ENCODE measurements at places on chromosomes 16 and 17. TPM values are rescaled to one million over a fixed set of nuclear protein-coding genes. Genes with fewer than 3 reads are reported as not detected.

The TNS4 gene
- not detected for total RNA-seq

The ZSCAN10 gene
- not detected for total RNA-seq

The HOXB1 gene
- not detected for total RNA-seq

GRCh38 chr16:71781741-71782140 lies 26.9 kb downstream of the AP1G1 start:
- no peak for DNase-seq

GRCh38 chr17:16980813-16981731 lies 9.2 kb upstream of the TNFRSF13B start:
- DNase-seq: no peak

DNA sequence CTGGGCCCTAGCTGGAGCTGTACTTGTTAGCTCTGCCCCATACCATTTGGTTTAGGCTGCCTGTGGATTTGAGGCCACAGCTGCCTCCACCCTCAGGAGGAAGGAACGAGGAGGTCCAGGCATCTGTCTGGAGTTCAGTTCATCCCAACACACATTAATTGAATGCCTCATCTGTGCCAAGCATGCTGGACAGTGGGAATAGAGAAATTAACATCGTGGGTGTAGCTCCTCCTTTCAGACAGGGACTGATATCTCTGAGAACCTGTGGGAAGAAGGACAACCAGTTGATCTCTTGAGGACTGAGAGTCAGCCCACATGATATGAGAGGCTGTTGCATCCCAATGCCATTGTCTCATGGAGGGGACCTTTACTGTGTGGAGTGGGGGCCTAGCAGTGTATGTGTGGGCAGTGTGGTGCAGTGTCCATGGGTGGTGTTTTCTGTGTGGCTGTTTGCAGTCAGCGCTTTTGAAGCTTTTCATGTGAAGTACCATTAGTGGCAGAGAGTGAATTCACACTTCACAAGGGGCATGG lies 29.4 kb upstream of the DDX52 start:
- DNase-seq: no peak

- no peak for DNase-seq
Observed at GRCh38 chr17:39376434-39376833, 25.0 kb downstream of the FBXL20 start.

- DNase-seq: no peak
Observed at GRCh38 chr17:70251706-70252105, 82.4 kb downstream of the KCNJ2 start.

DNA sequence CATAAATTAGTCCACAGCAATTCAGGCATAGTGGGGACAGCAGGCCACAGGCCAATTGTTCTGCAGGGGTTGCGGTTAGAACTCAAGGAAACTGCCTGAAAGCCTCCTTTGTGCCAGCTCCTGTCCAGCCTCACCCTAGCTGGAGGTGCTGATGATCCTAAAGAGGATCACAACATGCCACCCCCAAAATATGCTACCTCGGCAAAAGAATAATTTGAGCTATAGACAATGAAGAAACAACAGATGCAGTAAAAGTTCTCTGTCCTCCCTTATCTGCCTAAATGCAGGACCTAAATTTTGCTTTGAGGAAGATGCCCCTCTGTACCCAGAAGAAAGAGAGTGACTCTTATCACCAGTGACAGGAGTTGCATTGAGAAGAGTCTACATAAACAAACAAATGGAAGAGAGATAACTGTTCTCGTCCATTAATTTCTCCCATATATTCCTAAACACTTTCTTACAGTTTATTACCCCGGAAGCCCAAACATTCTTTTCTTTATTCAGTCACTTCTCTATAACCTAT lies 14.7 kb downstream of the ALOX15 start:
- no peak for DNase-seq

GRCh38 chr17:28812748-28813377 lies 29.7 kb downstream of the FAM222B start:
- peak; percentile 46 for DNase-seq

- no peak for DNase-seq
Observed at GRCh38 chr16:8370374-8371270, 219.7 kb downstream of the TMEM114 start.

DNA sequence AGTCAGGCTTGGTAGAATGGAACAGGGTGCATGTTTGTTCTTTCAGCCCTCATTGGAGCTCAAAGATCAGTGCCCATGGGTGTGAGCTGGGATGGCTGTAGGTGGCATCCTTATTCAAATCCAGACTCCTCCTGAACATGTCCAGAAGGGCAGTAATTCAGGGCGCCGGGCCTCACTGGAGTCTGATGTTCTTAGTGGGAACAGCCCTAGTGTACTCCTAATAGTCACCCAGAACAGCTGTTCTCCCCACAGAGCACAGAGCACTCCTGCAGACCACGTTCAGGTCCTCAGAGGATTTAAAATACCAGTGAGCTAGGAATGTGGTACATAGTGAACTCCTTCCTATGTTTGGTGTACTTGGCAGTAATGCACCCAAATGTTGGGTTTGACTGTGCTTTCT lies 96.2 kb downstream of the BANP start:
- DNase-seq: no peak

All from pulmonary artery endothelial cell (primary cell).